ENCODE measurements at places on chromosomes 16 and 17.

DNA sequence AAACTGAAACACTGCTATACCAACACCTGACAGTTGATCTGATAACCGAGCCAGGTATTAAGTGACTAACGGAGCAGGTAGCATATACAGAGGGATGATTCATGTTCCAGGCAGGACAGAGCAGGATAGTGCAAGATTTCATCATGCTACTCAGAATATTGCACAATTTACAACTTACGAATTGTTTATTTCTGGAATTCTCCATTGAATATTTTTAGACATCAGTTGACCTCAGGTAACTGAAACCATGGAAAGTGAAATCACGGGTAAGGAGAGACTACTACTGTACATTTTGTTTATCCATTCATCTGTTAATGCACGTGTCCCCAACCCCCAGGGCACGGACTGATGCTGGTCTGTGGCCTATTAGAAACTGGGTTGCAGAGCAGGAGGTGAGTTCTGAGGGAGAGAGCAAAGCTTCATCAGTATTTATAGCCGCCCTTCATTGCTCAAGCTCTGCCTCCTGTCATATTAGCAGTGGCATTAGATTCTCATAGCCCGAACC, 14.5 kb upstream of the PPM1E start:
- DNase-seq: no peak

DNA sequence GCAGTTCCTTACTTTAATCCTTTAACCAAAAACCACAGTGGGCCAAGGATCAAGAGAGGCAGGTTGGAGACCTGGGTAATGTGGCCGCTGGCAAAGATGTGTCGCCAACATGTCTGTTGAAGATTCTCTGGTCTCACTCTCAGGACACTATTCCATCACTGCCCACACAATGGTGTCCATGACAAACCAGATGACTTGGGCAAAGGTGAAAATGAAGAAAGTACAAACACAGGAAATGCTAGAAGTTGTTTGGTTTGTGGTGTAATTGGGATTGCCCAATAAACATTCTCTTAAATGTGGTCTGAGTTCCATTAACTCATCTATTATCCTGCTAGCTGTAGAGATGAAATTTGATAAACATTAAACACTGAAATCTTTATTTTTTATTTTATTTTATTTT, 43.3 kb downstream of the SALL1 start:
- no peak for DNase-seq

GRCh38 chr16:65010125-65010524, 111.7 kb downstream of the CDH11 start:
- no peak for DNase-seq

GRCh38 chr16:89586853-89587252, 11.3 kb downstream of the CPNE7 start:
- no peak for DNase-seq

DNA sequence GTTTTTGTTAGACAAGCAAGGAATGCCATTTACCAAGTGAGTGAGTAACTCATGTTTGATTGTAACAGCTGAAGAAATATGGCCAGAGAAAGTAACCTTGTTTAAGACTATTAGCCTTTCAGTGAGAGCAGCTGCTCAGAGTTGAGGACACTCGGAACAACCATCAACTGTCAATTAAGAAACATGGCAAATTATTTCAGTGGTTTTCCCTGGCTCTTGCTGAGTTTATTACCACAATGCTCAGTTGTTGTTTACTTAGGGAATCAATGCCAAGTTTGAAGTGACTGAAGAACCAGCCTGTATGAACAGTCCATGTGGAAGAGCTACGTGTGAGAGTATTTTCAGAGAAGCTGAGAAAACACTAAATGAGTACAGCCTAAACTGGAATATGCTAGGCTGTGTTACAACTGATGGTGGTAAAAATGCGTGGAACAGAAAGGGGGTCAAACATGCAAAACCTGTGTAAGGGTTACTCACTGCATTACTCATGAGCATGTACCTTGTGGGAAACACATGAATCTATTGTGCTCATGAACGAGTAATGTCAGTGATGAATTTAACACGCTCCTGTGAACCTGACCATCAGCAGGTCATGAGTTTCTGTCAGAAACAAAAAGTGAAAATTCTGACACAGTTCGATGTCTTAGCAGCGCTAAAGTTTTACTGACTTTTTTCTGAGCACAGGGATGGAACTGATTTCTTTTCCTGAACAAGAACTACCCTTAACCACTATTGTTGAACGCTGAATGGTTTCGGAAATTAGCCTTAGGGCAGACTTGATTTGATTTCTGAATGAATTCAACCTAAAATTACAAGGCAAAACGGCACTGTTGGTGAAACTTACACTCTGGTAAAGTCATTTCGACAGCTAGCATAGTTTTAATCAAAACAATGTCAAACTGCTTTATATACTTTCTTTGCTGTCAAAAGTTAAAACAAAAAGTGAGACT, 33.5 kb downstream of the GNA13 start:
- DNase-seq: no peak

GRCh38 chr16:86664522-86665318, 86.4 kb downstream of the FOXL1 start:
- DNase-seq: no peak

- DNase-seq: no peak
Measured at GRCh38 chr16:23563186-23563585, 5.7 kb downstream of the UBFD1 start.

DNA sequence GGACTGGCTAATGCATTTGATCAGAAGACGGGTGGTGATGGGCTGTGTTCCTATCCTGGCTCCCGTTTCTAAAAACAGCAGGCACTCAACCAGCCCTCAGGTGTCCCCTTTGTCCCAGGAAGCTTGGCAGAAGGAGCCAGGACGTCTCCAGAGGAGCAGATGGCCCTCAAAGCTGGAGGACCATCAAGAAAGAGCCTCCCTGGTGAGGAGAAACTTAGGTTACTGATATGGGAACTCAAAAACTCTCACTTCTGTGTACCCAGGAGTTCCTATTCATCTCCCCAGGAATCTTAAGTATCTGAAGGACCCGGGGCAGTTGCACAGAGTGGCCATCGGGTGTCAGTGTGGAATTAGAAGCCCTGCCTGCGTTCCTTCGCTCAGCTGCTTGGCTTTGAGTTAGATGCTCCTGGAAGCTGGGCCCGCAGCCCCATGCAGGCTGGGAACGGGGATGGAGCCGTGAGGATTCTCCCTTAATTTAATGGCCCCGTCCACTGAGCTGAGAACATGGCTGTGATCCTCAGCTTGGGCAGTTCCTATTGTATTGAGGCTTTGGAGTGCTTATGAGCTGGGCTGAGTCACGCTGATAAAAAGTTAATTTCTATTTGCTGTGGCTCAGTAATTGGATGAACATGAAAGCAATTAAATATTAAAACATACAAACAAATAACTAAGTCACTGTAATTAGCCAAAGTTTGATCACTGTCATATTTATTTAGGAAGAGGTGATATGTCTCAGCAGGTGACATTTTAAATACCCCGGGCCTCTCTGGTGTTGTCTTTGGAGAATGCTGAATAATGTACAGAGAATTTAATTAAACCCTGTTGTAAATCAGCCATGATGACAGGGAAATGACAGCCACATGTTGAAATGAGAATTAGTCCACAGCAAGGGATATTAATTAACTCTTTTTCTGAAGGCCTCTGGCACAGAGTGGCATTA, 402.1 kb downstream of the SEC14L1 start:
- peak; percentile 41 for DNase-seq

- DNase-seq: no peak
Measured at GRCh38 chr16:67243481-67243880, 3.8 kb downstream of the FHOD1 start.

GRCh38 chr17:55336426-55336825, 71.7 kb downstream of the HLF start:
- no peak for DNase-seq

DNA sequence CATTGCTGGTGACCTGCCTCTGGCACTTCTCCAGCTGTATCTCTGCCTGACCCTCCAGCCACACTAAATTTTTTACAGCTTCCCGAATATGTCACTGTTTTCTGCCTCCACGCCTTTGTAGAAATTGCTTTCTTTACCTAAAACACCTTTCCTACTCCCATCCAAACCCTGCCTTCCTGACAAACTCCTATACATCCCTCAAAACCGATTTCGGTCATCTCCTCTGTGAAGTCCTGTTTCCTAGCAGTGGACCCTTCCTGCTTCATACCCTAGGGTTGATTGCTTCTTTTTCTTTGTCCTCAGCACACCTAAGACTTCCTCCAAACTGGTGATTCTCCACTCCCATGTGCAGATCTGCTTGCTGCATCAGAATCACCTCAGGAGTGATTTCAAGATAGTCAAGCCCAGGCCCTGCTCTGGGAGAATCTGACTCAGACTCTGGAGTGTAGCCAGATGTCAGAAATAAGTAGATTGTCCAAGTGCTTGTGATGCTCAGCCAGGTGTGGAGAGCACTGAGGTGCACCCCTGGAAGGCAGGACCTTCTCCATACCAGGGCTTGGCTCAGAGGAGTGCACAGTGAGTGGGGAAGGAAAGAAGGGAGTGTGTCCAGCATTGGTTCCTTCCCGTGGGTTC, 184.2 kb downstream of the COPRS start:
- DNase-seq: no peak

GRCh38 chr16:9027070-9027799, 63.5 kb upstream of the USP7 start:
- DNase-seq: no peak

Measured in activated effector memory CD4-positive, alpha-beta T cell treated with Interleukin-2 at 50 U/mL for 16 hours (primary cell).